NCI-H1930 (cell line): ENCODE measurements at places on chromosomes 7 and 10.

- no peak for DNase-seq
Measured at GRCh38 chr7:18558910-18559309, 63.4 kb downstream of the HDAC9 start.

GRCh38 chr10:109205929-109206585 lies 717.3 kb downstream of the XPNPEP1 start:
- DNase-seq: no peak

DNA sequence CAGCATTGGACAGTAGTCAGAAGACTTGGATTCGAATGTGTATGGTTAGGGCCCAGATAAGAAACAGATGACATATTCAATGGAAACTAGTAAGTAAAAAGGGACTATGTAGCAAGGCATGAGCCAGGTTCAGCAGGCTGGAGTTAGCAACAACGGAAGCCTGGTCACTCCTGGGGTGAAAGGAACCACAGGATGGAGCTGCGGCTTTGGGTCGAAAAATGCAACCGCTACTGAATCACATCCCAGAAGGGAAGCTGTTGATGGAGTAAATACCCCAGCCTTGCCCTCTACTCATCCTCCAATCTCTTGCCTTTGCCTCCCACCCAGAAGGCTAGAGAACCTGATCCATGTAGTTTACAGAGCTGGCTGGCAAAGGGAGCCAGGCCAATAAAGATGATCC lies 37.5 kb upstream of the EGR2 start:
- DNase-seq: no peak

- DNase-seq: no peak
Measured at GRCh38 chr7:39838326-39838725, 111.7 kb upstream of the CDK13 start.

GRCh38 chr10:13724484-13724883 lies 137.7 kb downstream of the PRPF18 start:
- DNase-seq: no peak

- no peak for DNase-seq
Measured at GRCh38 chr7:150358988-150359621, 9.5 kb upstream of the REPIN1 start.

GRCh38 chr7:2968176-2968575 lies 75.5 kb downstream of the CARD11 start:
- no peak for DNase-seq

- no peak for DNase-seq
Measured at GRCh38 chr7:2269991-2270460, 28.0 kb downstream of the NUDT1 start.

- no peak for DNase-seq
Measured at GRCh38 chr7:36749282-36749960, 25.1 kb upstream of the AOAH start.

- DNase-seq: no peak
Measured at GRCh38 chr10:132364594-132364970, 32.4 kb upstream of the PWWP2B start.

- DNase-seq: no peak
Measured at GRCh38 chr10:1706711-1707110, 30.6 kb downstream of the ADARB2 start.

GRCh38 chr10:30437031-30437841 lies 3.3 kb downstream of the MAP3K8 start:
- DNase-seq: no peak

- DNase-seq: no peak
Measured at GRCh38 chr7:158325530-158326381, 261.9 kb downstream of the PTPRN2 start.

DNA sequence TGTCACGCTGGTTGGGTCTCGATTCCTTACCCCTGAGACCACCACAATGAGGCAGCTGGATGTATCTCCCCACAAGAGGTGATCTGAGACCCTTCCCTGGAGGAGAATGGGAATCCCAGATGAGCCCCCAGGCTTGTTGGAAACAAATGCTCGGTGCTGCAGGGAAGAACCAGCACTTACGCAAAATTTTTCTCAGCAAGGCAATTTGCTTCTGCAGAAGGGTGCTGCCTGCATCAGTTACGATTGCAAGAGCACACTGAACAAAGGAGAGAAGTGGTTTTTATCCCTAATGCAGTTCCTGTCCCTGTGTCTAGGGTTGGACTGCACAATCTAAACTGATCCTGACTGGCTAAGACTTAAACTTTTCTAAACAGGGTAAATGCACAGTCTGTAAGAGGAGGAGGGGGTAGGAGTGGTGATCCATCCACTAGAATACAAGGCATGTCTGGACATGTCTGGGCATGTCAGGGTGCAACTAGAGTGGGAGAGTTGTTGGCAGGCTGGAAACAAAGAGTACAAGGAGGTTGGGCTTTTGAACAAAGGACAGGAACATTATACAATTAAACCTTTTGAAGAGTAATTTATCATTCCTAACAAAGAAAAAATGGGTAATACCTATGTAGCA lies 114.9 kb upstream of the FAM3C start:
- DNase-seq: no peak

DNA sequence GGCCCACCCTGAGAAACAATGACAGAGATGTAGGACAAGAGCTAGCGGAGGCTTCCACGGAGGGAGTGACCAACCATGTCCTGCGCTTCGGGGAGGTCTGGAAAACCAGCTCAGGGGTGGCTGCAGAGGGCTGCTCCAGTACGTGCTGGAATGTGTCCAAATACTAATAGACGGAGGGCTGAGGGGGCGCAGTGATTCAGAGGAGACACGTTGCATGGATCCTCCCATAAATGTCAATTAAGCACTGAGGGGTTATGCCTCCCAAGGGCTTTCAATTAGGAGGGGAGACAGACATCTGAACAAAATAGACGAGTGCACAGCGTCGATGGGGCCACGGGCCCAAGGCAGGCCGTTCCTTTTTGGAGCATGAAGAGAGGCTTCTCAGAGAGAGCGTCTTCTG lies 51.0 kb upstream of the NPS start:
- DNase-seq: no peak

DNA sequence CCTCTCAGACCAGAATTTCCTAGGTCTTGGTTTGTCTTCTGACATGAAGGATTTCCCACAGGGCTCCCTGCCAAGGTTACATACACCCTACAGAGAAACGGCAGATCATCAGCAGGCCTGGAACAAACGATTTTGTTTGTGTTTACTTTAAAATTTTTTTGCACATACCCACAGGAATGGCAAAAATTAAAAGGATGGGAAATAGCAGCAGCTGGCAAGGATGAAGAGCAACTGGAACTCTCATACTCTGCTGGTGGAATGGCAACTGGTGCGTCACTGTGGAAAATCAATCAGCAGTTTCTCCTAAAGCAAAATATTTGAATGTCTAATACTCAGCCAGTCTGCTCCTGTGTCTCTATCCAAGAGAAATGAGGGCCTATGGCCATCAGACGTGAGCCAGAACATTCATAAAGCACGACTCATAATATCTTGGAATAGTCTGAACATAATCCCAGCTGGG lies 6.5 kb downstream of the BAIAP2L1 start:
- DNase-seq: no peak

- no peak for DNase-seq
Measured at GRCh38 chr10:110789604-110790433, 81.9 kb upstream of the PDCD4 start.

GRCh38 chr7:15764851-15765382 lies 78.4 kb upstream of the MEOX2 start:
- no peak for DNase-seq

- no peak for DNase-seq
Measured at GRCh38 chr7:138235207-138235606, 158.9 kb downstream of the AKR1D1 start.

DNA sequence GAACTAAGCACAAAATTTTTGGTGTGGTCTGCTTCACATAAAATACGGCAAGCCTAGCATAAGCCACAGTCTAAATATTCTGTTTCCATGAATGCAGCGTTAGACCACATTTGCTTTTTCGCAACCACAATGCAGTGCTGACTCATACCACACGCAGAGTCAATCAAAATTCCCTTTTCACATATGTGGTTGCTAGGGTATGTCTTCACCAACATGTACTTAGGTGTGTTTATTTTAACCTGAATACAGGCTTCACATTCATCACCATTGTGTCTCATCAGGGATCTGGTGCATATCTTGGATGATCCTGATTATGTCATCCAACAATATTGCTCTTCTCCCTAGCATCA lies 90.8 kb downstream of the CHN2 start:
- peak; percentile 68 for DNase-seq

DNA sequence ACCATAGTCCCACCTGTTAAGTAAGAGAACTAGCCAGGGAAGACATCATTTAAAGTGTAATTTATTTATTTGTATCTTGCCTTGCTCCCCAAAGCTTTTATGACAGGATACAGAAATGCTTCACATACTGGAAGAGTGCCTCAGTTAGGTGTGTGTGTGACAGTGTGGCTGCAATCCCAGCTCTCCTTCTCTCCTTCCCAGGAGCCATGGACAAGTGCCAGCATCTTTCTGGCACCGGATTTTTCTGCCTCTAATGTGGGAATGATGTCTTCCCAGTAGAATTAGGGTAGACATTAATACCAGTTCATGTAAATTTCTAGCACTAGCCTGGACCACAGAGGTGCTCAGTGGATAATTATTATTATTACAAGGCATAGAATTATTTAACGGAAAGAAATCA lies 30.3 kb upstream of the ATXN7L1 start:
- DNase-seq: no peak

DNA sequence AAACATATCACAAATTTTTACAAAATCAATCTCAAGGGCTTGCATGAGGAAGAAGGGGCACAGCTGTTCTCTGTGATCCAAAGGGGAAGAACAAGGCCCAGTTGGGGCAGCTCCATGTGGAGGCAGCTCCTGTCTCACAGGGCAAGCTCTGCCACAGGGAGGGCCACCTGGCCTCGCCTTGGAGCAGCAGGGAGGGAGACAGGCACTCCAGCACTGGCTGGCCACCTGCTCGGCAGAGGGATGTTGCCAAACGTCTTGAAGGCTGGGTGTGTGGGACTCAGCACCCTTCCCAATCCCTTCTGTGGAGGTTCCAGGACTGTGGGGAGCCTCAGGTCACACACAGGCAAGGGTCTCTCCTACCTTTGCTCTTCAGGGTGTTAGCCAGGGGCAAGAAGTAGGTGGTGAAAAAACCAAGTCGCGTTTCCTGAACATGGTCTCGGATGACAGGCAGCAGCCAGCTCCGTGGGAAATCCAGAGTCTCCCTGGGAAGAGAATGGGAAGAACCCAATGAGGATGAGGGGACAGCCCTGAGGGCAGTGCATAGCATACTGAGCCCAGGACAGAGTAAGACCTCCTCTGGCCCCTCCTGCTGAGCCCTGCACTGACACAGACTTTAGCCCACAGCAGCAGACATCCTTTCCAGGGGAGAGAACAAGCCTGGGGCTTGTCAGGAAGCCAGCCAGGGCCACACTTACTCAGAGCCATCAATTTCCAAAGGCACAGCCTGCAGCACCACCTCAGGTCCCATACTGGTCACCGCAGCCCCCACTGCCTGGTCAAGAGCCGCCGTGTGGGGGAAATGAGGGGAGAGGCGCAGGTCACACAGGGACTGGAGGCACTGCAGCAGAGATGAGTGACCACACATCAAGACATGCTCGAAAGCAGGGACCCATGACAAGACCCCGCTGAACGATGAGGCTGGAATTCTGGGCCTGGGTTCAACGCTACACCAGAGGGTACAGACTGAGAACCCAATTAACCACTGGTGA lies 21.9 kb downstream of the RRP12 start:
- no peak for DNase-seq

DNA sequence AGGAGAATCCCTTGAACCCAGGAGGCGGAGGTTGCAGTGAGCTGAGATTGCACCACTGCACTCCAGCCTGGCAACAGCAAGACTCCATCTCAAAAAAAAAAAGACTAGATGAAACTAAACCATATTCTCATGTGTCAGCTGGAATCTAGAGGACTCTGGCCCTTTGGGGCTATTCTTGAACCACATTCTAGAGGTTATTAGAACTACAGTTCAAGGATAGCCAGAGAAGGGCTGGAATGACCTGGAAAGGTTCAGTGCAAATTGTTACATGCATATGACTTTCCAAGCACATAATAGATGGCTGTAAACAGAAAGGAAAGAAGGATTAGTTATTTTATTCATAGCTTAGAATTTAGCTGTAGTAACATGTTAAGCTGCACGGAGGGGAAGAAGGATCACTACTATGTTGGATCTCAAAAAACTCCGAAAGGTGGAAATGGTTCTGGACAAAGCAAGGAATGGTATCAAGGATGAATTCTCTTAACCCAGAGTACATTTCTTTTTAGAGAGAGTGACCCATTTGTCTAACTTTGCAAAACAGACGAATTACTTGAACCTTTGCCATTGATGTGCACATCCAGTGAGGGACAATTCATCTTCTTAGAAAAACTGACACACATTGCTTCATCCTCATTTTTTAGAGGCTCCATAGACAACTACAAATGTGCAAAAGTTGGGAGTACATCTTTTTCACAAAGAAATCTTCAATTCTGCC lies 124.0 kb upstream of the SAMD8 start:
- no peak for DNase-seq

- no peak for DNase-seq
Measured at GRCh38 chr7:46059308-46060020, 138.4 kb upstream of the IGFBP3 start.

DNA sequence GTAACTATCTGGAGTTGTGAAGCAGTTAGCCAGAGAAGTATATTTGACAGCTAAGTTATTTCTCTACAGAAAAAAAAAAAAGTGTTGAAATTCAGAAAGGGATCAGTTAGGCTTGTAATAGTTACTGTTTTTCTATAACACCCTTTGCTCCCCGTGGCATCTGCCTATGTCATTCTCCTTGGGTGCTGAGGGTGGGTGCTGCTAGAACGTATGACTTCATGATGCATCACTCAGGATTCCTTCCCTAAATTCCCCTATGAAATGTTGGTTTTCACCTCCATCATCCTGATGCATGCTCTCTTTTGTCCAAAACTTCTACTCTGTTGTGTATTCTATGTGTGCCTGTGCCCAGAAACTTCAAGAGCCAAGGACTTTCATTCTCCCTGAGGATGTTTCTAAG lies 536.4 kb downstream of the GRM8 start:
- DNase-seq: no peak

- no peak for DNase-seq
Measured at GRCh38 chr7:1152492-1152891, 7.5 kb downstream of the ZFAND2A start.

GRCh38 chr10:102310361-102311024 lies 65.2 kb downstream of the GBF1 start:
- no peak for DNase-seq

DNA sequence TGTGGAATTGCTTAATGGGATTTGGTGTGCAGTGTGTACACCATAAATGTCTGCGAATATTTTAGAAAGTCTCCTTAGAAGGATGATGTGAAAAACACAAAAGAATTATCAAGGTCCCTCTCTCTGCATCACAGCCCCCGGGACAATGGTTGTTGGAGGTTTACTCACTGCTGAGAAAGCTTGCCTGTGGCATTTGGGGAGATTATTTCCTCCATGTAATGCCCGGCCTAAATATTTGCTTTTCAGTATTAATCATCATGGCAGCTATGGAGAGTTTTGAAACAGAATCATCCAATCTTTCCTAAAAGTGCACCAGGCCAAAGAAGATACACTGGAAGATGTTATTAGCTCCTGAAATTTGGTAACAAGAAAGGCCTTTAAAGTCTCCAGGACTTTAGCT lies 113.8 kb upstream of the ADCY1 start:
- no peak for DNase-seq

DNA sequence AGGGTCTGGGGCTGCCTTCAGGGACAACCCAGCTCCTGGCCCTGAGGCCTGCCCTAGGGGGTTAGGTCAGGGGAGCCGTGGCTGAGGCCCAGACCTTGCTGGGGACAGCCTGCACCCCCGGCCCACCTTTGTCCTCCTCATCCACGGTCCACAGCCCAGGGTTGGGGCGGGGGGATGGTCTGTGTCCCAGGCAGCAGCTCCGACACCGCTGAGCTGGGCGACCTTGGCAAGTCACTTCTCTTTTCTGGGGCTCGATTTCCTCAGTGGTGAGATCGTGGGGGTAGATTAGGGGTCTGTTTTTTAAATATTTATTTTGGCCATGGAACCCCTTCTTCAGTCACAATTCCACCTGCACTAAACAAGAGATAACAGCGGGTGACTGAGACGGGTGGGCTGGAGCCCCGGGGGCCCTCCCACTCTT lies 30.9 kb downstream of the DNAJB12 start:
- DNase-seq: no peak
